Fibroblast of skin of left quadriceps (primary cell): ENCODE measurements at places on chromosomes 11 and 22.

- no peak for DNase-seq
Observed at GRCh38 chr11:90822996-90823395, 600.1 kb upstream of the CHORDC1 start.

DNA sequence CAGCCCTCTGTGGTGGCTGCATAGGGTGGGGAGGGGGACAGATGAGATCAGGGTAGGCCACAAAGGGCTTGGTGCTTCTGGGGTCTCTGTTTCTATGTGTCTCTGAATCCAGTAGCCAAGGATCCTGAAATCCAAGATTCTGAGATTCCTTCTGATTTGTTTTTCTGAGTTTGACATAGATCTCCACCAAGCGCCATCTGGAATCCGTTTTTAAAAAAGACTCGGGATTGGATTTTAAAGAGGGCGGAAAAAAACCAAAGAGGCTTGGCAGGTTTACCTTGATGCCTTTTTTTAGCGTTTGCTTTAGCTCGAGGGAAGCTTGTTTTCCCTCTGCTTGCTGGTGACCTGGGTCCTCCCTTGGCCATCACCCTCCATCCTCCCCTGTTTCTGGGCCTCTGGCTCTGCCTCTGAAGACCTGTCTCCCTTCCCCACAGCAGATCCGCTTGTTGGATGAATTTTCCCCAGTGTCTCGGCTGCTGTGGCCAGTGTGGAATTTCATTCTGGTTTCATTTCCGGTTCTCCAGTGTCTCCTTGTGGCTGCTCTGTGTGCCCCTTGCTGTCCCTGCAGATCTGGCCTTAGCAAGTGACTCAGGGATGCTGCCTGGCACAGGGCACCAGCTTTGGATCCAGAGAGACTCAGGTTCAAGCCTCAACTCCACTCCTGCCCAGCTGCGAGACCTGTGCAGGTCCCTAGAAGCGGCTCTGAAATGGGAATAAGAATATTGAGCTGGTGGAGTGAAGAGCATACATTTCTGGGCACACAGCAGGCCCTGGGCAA is 15.1 kb downstream of the SYNGR1 start:
- DNase-seq = no peak

GRCh38 chr22:48099251-48099650 is 1336.8 kb downstream of the TBC1D22A start:
- no peak for DNase-seq

DNA sequence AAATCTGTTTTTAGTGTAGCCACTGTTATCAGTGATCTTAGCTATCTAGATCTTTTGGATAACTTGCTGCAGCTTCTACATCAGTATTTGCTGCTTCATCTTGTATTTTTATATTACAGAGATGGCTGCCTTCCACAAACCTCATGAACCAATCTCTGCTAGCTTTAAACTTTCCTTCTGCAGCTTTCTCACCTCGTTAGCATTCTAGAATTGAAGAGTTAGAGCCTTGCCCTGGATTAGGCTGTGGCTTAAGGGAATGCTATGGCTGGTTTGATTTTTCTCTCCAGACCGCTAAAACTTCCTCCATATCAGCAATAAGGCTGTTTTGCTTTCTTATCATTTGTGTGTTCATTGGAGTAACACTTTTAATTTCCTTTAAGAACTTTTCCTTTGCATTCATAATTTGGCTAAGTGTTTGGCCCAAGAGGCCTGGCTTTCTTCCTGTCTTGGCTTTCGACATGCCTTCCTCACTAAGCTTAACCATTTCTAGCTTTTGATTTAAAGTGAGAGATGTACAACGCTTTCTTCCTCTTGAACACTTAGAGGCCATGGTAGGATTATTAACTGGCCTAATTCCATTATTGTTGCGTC is 51.9 kb downstream of the LDLRAD3 start:
- no peak for DNase-seq

DNA sequence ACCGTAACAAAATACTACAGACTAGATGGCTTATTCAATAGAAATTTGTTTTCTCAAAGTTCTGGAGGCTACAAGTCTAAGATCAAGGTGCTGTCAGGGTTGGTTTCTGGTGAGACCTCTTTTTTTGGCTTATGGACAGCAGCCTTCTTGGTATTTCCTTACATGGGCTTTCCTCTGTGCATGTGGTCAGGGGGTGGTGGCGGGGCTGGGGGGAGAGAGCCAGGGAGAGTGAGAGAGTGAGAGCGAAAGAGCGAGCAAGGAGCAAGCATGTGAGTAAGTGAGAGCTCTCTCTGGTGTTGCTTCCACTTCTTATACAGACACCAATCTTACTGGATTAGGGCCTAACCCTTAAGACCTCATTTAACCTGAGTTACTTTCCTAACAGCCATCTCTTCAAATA is 181.5 kb downstream of the TMEM135 start:
- DNase-seq = no peak

DNA sequence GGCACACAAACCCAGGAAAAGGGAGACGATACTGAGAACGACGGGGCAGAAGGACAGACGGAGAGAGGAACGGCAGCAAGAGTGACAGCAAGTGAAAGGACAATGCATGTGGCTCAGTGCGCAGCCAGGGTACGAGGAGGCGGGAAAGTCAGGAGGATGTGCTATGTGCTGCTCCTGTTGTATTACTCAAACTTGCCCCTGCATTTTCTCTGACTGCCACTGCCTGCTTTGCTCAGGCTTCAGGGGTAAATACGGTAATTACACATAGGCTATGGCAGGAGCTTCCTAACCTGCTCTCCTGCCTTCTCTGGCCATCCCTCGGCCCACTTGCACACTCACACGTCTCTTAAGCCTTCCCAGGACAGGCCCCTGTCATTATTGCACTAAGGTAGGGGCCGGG is 94.8 kb downstream of the FEZ1 start:
- DNase-seq = no peak

- no peak for DNase-seq
Observed at GRCh38 chr11:26909991-26910591, 83.8 kb upstream of the FIBIN start.

- peak; percentile 49 for DNase-seq
Observed at GRCh38 chr22:26364066-26365015, 64.7 kb upstream of the ASPHD2 start.

DNA sequence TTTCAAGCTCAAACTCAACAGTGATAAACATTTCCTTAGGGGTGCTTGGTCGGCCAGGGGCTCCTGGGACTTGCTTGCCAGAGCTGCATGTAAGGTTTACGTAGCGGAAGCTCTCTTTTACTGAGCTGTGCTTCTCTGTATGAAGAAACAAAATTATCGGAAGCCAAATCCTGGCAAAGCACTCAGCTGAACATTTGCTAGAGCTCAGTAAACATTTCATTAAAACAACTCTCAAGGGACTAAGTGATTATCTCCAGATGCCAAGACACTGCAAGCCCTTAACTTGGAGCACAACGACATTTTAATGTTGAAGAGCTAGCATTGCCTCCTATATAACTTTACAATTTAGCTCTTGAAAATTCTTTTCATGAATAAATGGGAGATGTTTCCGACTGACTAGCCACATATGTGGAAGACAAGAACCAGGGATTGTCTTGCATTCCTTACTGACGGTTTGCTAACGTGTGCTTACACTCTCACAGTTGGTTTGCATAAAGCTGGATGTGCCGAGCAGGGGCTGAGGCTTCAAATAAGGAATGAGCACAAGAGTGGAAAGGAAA is 43.4 kb downstream of the SCUBE2 start:
- DNase-seq = peak; percentile 81

GRCh38 chr11:110032957-110033570 is 60.1 kb upstream of the ZC3H12C start:
- no peak for DNase-seq

DNA sequence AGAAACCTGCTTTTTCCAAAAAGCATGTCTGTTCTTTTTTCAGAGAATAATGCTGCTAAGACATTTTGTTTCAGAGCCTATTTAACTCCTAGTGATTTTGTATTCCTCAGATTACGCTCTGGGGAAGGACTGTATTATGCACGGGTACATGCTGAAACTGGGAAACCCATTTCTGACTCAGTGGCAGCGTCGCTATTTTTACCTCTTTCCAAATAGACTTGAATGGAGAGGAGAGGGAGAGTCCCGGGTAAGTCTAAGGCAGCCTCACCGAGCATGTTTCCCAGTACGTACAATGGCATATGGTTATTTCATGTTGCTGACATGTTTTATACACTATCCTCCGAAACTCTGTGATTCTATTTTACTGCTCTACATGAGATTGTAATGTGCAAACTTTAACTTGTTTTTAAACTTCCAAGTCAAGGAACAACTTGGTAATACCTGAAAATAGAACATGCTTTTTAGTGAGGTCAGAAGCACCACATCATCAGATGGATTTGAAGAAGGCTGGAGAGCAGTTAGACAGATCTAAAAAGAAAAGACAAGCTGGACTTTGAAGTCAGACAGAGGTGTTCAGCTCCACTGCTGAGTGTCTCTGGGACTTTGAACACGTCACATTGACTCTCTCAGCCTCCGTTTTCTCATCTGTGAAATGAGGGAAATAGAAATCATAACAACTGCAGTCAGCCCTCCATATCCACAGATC is 23.7 kb upstream of the MYO18B start:
- no peak for DNase-seq

DNA sequence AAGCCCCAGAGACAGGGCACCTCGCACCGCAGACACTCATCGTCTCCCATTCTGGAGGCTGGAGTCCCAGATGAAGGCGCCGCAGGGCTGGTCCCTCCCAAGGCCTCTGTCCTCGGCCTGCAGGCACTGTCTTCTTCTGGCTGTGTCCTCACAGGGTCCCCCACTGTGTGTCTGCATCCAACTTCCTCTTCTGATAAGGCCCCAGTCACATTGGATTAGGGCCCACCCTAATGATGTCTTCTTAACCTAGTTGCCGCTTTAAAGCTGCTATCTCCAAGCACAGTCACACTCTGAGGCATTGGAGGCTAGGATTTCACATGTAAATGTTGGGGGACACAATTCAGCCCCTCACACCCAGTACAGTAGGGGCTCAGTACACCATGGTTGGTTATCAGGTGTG is 48.9 kb downstream of the DHCR7 start:
- DNase-seq = no peak

DNA sequence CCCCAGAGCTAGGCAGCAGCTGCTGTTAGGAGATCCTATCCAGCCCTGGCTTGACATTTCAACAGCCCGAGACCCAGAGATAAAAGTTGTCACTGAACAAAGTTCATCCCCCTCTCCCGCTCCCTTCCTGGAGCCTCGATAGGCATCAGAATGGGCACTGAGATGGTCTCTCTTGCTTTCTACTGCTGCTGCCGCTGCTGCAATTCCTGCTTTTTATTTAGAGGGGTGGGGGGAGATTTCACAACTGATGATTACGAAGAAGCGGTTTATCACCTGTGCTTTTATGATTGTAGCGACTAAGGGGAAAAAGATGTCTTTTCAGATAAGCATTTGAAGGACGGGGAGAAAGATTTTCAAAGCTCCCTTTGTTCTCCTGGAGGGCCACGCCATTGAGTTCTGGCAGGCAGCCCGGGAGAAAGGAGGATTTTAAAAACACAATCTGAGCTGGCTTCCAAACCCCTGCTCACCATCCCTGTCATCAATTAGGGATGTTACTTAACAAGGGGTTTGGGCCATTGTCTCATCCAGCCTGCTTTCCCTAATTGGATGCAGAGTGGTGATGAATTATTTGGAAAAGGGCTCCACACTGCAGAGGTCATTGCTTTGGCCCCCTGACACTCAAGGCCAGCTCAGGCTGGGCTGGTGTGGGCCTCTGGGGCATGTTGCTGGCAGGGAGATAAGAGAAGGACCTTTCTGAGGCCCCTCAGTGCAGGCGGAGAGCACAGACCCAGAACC is 344.7 kb downstream of the BUD13 start:
- DNase-seq = no peak

DNA sequence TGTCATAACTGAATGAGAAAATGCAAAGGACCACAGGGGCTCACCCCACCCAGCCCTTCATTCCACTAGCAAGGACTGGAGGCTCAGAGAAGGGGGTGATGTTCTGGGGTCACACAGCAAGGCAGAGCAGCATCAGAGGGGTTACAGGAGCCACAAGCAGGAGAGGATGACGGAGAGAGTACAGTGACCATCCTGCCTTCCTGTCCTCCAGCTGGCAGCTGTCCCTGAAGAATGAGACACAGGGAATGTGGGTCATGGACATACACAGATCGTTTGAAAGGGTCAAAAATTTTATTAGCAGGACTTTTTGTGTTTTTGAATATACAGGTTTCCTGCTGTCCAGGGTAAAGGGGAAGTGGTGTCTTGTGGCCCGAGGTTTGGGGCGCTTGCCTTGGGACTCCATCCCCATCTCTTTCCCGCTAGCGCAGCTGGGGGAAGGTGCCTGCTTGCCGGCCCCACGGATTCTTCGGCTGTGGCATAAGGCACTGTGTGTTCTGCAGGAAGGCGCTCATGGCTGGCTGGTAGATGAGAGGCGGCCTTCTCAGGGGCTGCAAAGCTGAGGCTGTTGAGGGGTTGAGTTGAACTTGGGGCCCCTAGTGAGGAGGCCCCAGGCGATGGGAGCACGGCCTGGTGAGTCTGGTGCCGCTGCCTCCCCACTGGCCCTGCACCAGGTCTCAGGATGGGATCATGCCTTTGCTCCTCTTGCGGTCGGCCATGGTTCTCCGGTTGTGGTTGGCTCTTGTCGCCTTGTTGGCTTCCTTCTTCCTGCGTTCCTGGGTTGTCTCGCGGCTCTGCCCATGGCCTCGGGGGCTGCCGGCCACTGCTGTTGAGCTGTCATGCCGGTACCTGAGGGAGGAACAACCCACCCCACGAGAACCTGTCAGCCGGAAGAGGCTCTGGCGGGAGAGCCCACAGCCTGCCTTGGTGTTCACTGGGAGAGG is 21.4 kb downstream of the UQCR10 start:
- no peak for DNase-seq

GRCh38 chr22:38461414-38462081 is 6.3 kb upstream of the KDELR3 start:
- peak; percentile 52 for DNase-seq

DNA sequence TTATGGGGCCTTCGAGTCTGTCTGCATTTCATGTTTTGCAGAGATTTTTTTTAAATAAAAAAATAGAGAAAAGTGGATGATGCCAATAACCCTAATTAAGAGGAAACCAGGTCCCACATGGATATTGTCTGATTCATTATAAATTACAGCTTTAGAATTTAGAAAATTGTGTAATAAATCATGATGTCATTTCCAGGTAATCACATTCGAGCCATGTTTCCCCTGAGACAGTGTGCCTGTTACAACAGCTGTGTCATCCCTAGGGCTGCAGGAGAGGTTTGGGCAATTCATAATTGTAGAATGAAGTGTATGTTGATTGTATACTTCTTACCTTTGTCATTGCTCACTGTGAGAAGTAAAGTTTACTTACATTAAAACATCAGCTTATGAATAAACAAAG is 38.3 kb downstream of the NCAM1 start:
- DNase-seq = no peak

- no peak for DNase-seq
Observed at GRCh38 chr11:9017773-9018172, 14.0 kb upstream of the NRIP3 start.
